ENCODE measurements at places on chromosomes 5 and 9.

DNA sequence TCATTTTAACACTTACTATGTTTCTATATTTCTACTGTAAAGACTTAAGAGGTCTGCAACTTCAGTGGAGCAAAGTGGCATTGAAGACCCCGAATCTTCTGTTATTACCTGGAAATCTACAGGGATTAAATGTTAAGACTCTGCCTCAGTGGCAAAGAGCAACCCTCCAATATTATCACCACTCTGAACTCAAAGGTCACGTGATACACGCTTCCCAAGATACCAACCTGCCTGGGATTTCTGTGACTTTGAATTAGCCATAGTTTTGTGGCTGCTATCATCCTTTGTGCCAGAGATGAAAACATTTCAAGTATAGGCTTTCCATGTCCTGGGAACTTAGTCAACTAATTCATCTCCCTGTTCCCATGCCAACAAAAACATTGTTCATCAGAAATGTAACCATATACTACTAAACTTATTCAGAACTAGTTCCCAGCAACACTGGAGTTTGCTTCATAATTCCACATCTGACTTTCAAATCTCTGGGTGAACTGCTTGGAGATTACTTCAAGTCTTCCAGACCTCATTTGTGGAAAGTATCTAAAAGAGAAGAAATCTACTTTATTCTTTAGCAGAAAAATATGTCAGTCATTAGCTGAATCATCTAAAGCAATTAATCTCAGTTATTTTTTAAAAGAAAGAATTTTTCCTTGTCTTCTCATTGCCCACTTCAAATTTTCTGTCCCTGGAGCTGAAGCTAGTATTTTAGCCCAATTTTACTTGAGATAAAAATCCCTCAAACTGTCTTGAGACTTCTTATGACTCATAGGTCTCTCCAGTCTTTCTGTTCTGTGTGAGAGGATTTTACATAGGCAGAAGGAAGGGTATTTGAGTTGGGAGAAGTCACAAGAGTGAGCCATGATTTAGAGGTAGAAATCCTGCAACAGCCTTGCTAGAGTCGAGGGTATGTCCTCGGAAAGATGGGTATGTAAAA, 83.0 kb downstream of the ZNF462 start:
- no peak for DNase-seq

DNA sequence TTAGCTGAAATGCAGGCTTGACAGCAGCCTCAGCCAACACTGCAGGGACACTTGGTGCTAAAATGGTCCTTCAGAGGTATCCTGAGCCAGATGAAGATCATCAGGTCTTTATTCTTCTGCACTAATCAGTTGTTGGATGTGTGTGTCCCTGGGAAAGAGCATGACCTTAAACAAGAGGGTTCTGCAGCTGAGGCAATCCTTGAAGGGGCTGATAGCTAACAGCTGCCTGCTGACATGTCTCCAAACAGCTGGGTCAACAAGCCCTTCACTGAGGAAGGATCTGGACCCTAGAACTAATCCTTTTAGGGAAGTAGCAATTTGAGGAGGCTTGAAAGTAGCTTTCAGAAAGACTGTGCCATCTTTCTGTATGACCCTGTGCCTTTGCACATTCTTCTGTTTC, 376.3 kb upstream of the ACTBL2 start:
- DNase-seq: no peak

DNA sequence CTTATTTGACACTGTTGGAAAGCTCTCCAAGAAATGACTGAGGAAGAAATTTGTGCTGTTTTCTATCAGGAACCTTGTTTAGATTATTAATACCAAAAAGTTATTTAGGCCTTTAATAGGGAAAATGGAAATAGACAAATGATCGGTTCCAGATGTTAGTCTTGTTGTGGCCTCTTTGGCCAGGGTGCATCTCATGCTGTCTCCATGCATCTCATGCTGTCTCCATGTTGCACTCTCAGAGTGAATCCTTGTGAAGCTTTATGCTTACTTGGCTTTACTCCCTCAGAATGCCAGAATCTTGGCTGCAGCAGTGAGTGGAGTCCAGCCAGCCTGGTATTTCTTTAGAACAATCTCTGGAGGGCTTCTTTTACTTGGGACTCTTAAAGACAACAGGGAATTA, 185.5 kb downstream of the ARHGAP26 start:
- no peak for DNase-seq

DNA sequence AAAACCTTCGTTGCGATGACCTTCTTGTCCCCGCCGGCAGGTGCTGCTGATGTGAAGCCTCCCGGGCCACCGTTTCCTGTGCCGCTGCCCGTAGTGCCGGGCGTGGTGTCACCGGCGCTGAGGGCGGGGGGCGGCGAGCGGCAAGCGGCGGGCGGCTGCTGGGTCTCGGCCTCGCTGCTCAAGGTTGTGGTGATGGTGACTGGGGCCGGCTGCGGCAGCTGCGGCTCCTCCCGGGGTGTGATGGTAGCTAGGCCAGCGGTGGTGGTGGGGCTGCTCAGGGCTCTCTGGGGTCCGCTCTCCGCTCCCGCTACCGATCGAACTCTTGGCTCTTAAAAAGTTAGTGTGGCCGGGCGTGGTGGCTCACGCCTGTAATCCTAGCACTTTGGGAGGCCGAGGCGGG, 36.0 kb upstream of the PTPN3 start:
- DNase-seq: no peak

DNA sequence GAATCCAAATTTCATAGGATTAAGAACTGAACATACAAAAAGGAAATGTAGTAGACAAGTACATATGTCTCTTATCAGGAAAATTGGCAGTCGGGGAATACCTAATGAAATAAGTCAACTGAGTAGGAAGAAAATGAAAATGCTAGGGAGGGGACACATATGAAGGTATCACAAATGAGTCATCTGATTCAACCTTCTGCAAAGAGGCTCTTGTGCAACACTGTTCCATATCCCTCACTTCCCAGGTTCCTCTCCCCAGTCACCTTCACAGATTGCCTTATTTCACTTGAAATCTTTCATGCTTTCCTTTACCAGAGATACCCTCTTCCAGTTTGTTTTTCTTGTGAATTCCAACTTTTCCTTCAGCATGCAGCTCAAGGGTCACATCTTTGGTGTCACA, 139.0 kb downstream of the RFX3 start:
- peak; percentile 3 for DNase-seq

DNA sequence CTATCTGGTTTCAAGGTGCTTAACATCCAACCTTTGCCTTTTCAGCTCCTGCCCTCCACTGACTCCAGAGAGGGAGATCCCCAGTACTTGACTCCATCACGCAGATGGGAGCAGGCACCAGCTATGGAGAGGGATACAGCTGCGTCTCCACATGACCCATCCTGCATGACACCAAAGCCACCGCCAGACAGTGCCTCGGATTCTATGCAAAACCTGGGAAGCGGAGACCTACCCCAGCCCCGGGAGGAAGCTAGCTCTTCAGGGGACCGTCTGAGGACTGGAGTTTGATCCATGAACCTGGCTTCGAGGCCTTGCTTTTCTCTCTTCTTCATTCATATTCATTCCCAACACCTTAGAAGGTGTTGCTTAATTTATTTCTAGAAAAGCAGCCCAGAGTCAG, 24.8 kb downstream of the HRH2 start:
- no peak for DNase-seq

- no peak for DNase-seq
These were observed 56.6 kb downstream of the RASEF start for GRCh38 chr9:83006378-83006777.

DNA sequence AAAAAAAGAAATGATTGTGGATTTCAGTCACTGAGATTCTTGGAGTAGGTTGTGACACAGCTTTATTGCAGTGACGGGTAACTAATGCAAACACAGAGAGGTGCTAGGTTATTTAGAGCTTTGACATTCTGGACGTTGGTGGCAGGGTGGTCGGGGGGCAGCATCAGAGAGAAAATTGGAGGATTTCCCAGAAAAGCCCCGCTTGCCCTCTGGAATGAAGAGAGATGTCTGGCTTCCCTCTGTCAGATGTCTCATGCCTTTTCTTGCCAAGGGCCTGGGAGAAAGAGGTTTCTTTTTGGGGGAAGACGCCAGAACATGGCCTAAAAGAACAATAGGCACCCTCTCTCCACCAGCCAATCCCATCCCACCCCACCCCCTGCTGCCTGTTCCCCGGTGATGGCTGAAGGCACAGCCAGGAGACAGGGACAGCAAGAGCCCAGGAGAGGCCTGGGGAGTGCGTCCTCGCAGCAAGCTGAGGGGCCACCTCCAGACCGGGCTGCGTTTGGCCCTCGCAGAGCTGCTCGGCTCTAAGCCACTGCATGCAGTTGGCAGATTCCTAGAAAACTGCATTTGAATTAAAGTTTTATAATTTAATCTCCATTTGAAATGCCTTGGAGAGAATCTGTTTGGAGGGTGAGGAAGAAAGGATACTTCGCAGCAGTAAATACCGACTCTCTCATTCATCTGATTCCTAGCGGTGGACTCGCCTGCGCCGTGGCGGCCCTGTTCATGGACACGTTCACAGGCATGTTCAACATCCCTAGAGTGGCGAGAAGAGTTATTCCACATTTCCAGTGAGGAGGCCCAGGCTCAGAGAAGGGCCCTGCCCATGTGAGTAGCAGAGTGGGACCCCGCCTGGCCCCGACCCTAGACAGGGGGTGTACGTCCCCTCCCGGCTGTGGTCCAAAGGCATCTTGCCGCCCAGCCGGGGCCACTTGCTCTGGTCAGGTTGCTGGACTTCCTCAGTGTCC, 55.7 kb downstream of the TSPAN17 start:
- no peak for DNase-seq

- no peak for DNase-seq
These were observed 208.8 kb downstream of the ERCC6L2 start for GRCh38 chr9:96084331-96084734.

- no peak for DNase-seq
These were observed 20.9 kb downstream of the C9orf57 start for GRCh38 chr9:72039532-72039931.

DNA sequence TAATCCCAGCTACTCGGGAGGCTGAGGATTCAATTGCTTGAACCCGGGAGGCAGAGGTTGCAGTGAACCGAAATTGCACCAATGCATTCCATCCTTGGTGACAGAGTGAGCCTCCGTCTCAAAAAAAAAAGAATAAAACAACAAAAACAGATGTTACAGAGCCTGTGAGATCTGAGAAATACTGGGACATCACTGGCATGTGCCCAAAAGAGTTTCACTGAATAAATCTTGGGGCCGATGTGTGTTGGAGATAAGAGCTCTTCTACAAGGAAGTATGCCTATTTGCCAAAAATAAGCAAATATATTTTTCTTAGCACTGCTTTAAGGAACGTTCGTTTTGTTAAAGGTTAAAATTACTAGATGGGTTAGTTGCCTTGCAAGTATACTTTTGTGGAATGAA, 55.1 kb downstream of the KIAA1958 start:
- no peak for DNase-seq

- DNase-seq: no peak
These were observed 164.0 kb downstream of the MELK start for GRCh38 chr9:36736648-36737047.

DNA sequence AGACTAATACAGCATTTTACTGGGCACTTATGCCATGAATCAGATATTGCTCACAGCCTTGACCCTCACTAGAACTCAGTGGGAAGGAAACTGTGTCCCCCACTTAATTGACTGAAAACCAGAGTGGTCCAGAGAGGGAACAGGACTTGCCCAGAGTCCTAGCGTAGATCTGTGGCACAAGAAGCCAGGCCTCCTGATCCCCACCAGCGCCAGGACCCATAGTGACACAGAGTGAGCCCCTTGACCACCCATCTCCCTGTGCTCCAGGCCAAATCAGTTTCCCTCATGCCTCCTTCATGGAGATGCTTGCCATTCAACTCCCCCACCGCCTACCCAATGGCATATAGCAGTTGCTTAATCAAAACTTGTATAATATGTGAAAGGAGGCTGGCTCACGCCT, 8.3 kb downstream of the KIF12 start:
- DNase-seq: no peak

GRCh38 chr5:78287833-78288232, 6.7 kb downstream of the AP3B1 start:
- peak; percentile 48 for DNase-seq

DNA sequence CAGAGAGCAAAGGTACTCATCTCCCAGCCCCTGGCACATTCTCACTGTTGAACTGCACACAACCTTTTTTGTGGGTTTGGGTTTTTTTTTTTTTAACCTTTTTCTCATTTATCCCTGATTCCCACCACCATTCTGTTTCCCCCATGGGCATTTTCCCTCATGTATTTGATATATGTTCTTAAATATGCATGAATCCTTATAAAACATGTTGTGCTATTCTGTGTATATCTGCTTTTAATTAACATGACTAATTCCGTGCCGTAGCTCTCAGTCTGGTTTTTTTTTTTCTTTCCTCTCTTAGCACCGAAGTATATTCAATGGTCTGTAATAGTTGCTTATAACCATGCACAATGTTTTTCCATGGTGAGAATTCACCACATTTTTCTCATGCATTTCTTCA, 204.5 kb downstream of the RGS3 start:
- no peak for DNase-seq

DNA sequence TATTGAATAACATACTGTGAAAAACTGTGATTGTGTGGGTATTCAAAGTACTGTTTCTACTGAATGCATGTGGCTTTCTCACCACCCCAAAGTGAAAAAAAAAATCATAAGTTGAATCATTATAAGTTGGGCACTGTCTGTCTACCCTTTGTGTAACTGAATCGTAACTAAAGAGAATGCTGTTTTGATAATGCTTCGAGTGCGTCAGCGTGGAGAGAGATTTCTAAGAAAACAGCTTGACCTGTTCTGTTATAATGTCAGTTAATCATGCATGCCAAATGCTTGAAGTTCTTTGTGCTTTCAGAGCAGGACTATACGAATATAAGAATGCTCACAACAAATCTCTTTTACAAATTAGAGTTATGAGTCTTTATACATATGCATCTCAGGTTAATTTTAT, 148.8 kb upstream of the SGCD start:
- no peak for DNase-seq

GRCh38 chr5:117027384-117027783, 452.8 kb upstream of the SEMA6A start:
- DNase-seq: no peak

GRCh38 chr5:168743617-168744016, 164.4 kb upstream of the PANK3 start:
- no peak for DNase-seq

DNA sequence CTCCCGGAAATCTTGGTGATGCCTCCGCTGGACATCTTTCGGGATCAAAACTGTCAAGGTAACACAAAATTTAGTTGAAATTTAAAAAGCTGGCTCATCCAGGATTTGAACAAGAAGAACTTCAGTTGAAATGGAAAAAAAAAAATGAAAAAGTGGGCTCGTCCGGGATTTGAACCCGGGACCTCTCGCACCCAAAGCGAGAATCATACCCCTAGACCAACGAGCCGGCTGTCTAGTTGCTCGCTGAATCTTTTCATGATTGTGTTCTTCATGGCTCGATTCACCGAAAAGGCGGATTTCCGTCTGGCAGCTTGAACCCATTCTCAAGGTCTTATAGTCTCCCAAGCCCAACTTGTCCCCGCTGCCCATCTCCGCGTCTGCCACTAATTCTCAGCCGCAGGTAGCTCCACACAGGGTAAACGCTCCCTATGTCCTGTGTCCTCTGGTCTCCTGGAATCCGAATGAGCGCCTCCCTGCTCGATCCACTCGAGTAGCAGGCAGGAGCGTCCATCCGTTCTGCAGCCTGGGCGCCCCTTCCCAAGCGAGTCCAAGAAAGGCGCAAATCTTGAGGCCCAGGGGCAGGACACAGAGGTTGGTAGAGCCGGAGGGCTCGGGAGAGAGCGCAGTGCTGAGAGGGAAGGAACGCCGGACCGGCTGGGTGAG, 16.2 kb downstream of the TRIM7 start:
- peak; percentile 78 for DNase-seq

All from CD14-positive monocyte (primary cell).